Smooth muscle cell of the pulmonary artery (primary cell): ENCODE measurements at places on chromosomes 2 and 18. TPM values are rescaled to one million over a fixed set of nuclear protein-coding genes. Genes with fewer than 3 reads are reported as not detected.

Gene QPCT
- 8.8 and 11.1 TPM in 2 replicates for total RNA-seq

Gene ITGB6
- 0.07 and 0.40 TPM in 2 replicates for total RNA-seq

Gene TUBB8B
- not detected in 2 replicates for total RNA-seq

Gene ANKRD62
- not detected in 2 replicates for total RNA-seq

Gene KCNK3
- total RNA-seq = 0.89 and 4.1 TPM in 2 replicates

Gene CD8A
- 0.07 TPM in 1 of 2 replicates, not detected in the other for total RNA-seq

Gene PDE11A
- 0.20 and 0.50 TPM in 2 replicates for total RNA-seq

Gene PEX13
- total RNA-seq = 31.5 and 31.9 TPM in 2 replicates

Gene MAPK4
- total RNA-seq = under 0.01 TPM in 1 of 2 replicates, not detected in the other
